ENCODE measurements at places on chromosomes 2 and 18. TPM values are rescaled to one million over a fixed set of nuclear protein-coding genes. Genes with fewer than 3 reads are reported as not detected.

The UBE2F gene
- 53.7 TPM for total RNA-seq

The ARHGAP25 gene
- total RNA-seq: 5.8 TPM

The HNRNPLL gene
- total RNA-seq: 51.4 TPM

The MC4R gene
- not detected for total RNA-seq

The SPP2 gene
- not detected for total RNA-seq

The MYO7B gene
- total RNA-seq: under 0.01 TPM

- peak; percentile 45 for DNase-seq
Measured at GRCh38 chr2:94923196-94923595, 52.0 kb downstream of the TEKT4 start.

GRCh38 chr2:128613351-128613750 lies 294.7 kb upstream of the HS6ST1 start:
- no peak for DNase-seq

- peak; percentile 71 for DNase-seq
Measured at GRCh38 chr2:6676776-6677175, 188.9 kb downstream of the CMPK2 start.

- peak; percentile 17 for DNase-seq
Measured at GRCh38 chr2:239944694-239945551, 80.2 kb downstream of the NDUFA10 start.

DNA sequence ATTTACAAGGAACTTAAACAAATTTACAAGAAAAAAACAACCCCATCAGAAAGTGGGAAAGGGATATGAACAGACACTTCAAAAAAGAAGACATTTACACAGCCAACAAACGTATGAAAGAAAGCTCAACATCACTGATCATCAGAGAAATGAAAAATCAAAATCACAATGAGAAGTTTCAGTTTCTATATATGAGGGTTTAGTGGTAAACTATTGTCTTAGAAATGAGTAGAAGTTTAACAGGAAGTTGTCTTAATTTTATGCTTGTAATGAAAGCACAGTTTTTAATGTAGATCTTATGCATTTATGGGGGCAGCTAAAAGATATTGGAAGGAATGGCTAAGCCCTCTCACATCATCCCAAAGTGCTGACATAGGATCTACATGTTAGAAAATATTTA lies 325.4 kb downstream of the ERBB4 start:
- DNase-seq: no peak

- DNase-seq: peak; percentile 74
Measured at GRCh38 chr18:57803103-57803969, at the start of gene ATP8B1. ATP8B1 (minus strand) TSS chr18:57803315; CDS start chr18:57731807, 71,508 bp downstream.

DNA sequence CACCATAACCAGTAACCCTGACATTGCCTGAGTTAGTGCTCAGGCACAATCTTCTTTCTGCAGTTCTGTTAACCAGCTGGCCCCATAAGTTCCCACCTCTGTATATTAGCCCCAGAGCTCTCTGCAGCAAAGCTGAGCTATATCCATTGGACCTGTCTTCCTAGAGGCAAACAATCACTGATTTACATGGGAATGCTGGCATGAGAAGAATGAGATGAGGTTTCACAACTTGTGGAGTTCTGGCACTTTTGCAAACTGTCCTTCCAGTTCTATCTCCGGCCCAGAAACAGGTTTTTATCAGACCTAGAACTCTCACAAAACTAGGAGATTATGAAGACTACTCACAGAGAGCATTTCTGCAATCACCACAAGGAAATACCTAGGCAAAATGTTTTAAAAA lies 7.9 kb upstream of the CCBE1 start:
- DNase-seq: peak; percentile 58

DNA sequence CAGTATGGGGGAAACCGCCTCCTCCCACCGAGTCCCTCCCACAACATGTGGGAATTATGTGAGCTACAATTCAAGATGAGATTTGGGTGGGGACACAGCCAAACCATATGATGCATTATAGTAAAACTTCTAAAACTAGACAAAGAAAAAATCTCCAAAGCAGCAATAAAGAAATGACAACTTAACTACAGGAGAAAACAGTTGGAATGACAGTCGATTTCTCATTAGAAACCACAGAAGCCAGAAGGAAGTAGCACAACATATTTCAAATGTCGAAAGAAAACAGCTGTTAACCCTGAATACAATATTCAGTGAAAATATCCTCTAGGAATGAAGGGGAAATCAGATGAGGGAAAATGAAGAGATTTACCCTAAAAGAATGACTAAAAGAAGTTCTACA lies 53.5 kb upstream of the TCF4 start:
- DNase-seq: peak; percentile 75

DNA sequence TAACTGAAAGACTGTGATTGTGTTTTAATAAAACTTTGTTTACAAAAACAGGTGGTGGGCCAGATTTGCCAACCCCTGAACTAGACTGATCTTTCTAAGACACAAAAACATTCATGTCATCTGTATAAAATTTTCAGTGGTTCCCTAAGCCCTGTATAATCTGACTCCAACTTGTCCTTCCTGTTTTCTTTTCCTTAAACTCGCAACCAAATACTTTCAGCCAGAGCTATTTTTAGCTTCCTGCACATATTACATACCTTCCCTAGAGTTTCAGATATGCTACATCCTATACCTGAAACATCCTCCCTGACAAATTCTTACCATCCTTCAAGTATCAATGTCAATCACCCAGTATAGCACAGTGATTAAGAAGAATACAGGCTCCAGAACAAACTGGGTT lies 4.8 kb downstream of the GCFC2 start:
- DNase-seq: peak; percentile 21

DNA sequence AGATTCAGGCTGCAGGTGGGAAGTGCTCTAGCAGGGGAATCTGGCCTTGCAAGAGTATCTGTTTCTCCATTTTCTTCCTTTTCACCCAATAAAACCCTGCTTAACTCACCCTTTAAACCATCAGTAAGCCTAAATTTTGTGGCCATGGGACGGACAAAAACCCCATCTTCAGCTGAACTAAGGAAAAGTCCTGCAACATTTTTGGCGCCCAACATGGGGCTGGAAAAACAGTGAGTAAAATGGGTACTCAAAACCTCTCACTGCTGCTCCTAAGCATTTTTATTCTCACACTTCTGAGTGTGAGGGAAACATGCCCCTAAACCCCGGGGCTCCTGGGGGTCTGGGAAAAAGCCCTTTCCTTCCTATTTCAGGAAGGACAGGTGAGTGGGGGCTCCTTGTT lies 414.3 kb downstream of the ZNF804A start:
- DNase-seq: peak; percentile 5

DNA sequence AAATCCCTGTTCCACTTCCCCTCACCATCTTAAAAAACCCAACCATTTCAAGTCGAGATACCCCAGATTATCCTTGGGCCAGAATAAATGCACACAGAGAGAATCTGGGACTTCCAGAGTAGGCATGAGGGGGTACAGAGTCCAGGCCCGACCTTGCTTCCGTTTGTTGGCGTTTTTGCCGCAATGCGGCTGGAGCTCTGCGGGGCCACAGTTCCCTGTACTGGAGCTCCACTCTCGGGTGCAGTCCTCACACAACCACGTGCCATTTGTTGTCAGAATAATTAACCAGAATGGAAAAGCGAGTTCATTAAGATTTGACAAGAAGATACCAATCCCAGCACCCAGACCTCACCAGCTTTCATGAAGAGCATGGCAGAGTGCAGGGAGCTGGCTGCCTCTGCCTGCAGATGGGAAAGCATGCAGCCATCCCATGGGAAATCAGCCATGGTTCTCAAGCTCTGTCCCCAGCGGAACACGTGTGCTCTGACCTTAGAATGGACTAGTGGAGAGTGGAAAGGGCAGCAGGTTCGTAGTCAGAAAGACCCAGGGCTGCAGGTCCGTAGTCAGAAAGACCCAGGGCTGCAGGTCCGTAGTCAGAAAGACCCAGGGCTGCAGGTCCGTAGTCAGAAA lies 472.8 kb downstream of the EIPR1 start:
- no peak for DNase-seq

GRCh38 chr2:119491776-119492525 lies 32.3 kb downstream of the SCTR start:
- peak; percentile 95 for DNase-seq

DNA sequence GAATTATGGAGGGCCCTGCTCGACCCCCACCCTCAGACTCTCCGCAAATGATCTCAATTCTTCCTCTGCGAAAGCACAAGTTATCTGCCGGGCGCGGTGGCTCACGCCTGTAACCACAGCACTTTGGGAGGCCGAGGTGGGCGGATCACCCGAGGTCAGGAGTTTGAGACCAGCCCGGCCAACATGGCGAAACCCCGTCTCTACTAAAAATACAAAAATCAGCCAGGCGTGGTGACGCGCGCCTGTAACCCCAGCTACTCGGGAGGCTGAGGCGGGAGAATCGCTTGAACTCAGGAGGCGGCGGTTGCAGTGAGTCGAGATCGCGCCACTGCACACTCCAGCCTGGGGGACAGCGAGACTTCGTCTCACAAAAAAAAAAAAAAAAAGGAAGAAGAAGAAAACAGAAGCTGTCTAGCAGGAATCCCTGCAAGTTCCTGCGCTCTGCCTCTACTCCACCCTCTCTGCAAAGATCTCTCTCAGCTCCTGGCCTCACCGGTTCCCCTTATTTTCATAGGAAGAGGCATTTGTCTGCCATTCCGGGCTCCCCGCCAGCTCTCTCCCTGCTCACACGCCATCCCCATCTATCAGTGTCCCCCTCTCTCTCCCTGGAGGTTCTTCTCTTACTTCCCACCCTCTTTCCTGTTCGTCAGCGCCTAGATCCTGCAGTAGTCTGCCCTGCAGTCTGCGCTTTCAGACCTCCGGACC lies 13.5 kb upstream of the COLEC12 start:
- no peak for DNase-seq

DNA sequence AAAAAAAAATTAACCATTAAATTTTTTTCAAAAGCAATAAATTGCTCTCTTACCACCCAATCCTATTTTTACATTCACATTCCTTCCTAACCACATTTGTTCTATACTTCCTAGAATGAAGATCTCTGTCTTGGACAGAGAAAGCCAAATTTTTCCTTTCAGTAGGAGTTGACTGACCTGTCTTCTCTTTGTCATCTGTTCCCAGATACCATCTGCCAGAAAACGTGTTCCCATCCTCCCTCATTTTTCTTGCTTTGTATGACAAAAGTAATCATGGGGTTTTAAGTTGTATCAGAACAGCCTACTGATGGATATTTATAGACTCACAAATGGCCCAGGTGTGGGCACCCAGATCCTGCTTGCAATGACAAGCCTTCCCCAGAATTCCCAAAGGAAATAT lies 182.1 kb downstream of the CYP26B1 start:
- DNase-seq: no peak

DNA sequence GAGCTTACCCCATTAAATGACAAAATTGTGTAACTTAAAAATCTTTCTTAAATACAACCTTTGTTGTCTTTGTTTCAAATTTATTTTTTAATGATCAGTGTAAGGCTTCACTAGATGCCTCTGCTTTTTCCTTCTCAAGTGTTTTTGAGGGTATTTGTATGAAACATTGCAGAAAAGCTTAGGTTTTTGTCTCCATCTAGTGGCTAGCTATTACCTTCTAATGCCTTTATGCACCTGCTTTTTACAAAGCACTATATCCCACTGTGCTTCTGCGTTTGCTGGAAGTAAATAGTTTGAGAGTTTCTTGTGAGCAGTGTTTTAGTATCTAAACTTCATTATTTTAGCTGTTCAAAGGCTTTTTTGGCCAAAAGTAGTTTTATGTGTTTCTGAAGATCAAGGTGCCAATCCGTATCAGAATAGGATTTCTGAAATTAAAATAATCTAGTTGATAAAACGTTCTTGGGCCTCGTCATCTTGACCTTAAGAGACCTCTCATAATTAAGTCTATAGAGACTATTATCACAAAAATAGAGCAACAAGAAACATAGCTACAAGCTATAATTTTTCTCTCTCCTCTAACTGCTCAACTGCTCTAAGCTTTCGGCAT lies 47.0 kb downstream of the IWS1 start:
- DNase-seq: peak; percentile 81

DNA sequence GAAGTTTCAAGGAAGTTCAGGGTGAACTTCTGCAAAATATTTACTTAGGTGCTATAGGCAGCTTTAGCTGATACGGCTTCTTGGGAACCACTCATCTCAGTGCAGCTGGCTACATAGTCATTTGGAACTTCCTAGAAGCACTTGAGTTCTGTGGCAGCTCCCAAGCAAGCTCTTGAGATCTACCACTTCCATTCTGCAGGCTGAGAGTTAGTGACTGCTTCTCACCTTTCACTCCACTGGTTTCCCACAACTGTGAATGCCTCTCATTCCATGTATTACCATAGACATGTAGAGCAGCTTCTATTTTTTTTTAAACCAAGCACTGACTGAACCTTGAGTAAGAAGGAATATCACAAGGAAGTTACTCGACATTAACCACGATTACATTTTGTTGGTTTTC lies 994.1 kb upstream of the ACVR2A start:
- peak; percentile 91 for DNase-seq

DNA sequence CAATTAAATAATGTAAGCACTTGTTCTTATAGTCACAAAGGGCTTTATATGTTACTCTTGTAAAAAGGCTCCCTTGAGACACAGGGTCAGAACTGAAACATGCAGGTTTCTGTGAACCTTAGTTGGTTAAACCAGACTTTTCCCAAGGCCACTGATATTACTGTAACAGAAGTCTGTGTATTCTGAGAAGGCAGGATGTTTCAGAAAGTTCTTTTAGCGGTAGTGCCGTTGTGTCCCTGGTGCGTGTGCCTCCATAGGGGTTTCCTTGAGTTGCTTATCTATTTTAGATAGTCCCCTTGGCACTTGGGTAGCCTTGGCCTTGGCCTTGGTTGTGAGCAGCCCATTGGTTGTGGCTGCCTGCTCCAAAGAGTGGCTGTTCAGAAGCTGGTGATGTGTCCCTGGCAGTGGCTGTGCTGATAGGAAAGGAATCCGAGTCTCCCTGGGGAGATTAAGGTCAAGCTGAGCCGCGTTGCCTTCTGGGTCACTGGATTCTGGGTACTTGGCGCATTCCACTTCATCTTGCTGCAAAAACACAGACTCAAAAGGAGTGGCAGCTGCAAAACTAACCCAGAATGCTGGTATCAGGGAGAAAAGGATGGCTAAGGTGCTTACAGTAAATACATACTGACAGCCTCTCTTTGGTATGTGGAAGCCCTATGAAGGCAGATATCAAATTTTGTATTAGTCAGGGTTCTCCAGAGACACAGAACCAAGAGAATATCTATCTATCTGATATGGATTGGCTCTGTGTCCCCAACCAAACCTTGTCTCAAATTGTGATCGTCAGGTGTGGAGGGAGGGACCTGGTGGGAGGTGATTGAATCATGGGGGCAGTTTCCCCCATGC lies 69.7 kb downstream of the FHOD3 start:
- DNase-seq: no peak

DNA sequence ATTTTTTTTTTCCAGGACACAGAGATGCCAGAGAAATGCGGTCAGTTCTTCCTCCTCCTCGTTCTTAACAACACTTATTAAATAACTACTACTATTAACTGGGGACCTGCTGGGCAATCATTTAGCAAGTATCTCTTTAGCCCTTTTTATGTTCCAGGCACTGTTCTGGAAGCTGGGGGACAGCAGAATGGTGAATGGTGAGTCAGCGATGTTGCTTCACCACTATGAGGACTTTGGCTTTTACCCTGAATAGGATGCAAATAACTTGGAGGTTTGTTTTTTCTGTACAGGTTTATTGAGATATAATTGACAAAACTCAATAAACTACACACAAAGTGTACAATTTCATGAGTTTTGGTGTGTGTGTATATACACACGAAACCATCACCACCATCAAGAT lies 179.9 kb upstream of the MSH6 start:
- DNase-seq: peak; percentile 14

Data from fibroblast of lung (primary cell).